ENCODE measurements at places on chromosomes 7 and 10.

GRCh38 chr7:28140979-28141378 is 39.6 kb downstream of the JAZF1 start:
- no peak overlapping the region for H3K4me3 ChIP-seq
- H3K27ac ChIP-seq, result no peak overlapping the region
- H3K36me3 ChIP-seq, result no peaks in the 10 kb centered on the region
- DNase-seq, result no peak

GRCh38 chr7:50409856-50410745 is 40.0 kb downstream of the FIGNL1 start:
- no peak overlapping the region for H3K4me3 ChIP-seq
- peaks cover 1% of the 10 kb centered on the region for H3K36me3 ChIP-seq
- H3K27ac ChIP-seq, result no peak overlapping the region
- no peak for DNase-seq
- H3K27me3 ChIP-seq, result no peaks in the 10 kb centered on the region

DNA sequence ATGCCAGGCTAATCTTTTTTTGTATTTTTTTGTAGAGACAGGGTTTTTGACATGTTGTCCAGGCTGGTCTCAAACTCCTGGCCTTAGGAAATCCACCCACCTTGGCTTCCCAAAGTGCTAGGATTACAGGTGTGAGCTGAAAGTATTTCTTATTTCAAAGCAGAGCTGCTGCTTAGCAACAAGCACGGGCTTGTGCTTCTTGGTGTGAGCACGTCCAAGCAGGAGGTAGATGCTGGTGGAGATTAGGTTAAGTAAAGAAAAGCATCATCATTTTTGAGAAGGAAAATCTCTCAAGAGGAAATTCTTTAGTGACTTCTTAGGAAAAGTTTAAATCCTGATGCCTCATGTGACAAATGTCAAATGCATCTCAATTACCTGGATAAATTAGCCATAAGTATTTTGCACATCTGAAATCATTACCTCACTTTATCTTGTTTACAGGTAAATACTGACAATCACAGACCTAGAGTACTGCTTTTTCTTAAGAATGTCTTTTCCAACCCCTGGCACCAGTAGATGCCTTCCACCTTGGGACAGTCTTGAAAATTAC is 431.8 kb upstream of the FZD8 start:
- no peak overlapping the region for H3K4me3 ChIP-seq
- no peak for DNase-seq
- H3K36me3 ChIP-seq, result no peaks in the 10 kb centered on the region

- H3K27ac ChIP-seq, result no peak overlapping the region
- H3K4me3 ChIP-seq, result no peak overlapping the region
- H3K36me3 ChIP-seq, result no peaks in the 10 kb centered on the region
- DNase-seq, result no peak
Observed at GRCh38 chr7:10910447-10910846, 63.2 kb upstream of the PHF14 start.

DNA sequence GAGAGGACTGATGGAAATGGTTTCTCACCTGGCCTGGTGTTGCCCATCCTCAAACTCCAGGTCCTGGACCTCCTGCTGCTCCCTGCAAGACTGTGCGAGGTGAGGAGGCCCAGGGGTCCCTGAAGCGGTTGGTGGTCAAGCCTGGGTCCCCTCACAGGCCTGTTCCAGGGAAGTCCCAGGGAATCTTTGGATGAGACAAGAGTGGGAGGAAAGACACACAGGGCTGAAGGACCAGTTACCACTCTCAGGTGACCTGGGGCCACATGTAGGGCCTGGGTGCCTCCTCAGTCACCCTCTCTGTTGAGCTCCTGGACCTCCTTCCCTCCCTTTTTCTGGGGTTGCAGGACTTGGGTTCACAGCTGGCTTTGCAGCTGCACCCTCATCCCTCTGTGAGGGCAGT is 42.6 kb upstream of the CXCL12 start:
- H3K27me3 ChIP-seq, result no peaks in the 10 kb centered on the region
- DNase-seq, result no peak
- no peak overlapping the region for H3K27ac ChIP-seq
- no peaks in the 10 kb centered on the region for H3K4me1 ChIP-seq

DNA sequence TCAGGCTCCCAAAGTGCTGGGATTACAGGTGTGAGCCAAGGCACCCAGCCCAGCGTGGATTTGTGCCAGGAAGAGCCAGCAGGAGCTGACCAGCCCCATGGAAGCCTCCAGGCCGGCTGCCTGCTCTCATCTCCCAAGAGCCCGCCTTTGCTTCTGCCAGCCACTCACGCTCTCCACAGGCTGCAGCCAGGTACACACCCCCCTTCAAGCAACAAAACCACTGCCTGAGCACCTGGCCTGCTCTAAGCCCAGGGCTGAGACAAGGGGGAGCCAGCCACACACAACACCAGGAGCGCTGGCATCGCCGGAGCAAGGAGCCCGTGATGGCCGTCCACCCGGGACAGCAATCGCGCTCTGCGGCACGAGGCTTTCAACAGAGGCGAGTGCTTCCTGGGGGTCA is 34.5 kb downstream of the MAD1L1 start:
- H3K27me3 ChIP-seq, result no peaks in the 10 kb centered on the region
- H3K4me3 ChIP-seq, result no peak overlapping the region
- H3K27ac ChIP-seq, result no peak overlapping the region
- no peaks in the 10 kb centered on the region for H3K36me3 ChIP-seq

DNA sequence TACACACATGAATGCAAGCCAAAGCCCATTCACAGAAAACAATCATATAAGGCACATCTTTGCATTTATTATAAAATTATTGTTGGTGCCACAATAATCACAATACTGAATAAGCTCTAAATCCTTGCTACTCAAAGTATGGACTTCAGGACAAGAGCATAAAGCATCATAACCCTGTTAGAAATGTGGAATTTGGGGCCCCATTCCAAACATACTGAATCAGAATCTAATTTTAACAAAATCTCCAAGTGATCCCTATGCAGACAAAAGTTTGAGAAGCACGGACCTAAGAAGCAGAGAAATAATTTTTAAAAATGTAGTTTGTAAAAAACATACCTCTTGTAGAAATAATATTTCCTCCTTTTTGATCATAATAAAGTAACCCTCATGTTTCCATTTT is 199.2 kb downstream of the IMMP2L start:
- DNase-seq, result no peak
- H3K4me3 ChIP-seq, result no peak overlapping the region
- no peaks in the 10 kb centered on the region for H3K4me1 ChIP-seq
- H3K27ac ChIP-seq, result no peak overlapping the region
- no peaks in the 10 kb centered on the region for H3K27me3 ChIP-seq

DNA sequence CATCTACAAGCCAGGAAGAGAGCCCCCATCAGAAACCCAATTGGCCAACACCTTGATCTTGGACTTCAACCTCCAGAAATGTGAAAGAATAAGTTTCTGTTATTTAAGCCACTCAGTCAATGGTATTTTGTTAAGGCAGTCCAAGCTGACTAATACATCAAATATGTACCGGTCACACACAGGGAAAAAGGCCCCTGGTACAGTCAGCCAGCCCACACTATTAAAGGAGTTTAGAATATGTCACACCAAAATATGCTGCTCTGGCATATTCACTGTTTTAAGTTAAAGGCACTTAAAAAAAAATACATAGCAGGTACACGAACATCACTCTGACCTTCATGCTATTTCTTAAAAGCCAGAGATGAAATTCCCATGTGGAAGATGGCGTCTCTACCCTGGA is 15.2 kb upstream of the CDCA7L start:
- H3K4me1 ChIP-seq, result no peaks in the 10 kb centered on the region
- no peak overlapping the region for H3K4me3 ChIP-seq
- no peaks in the 10 kb centered on the region for H3K36me3 ChIP-seq
- H3K27ac ChIP-seq, result no peak overlapping the region
- DNase-seq, result no peak
- H3K27me3 ChIP-seq, result no peaks in the 10 kb centered on the region

GRCh38 chr7:106108991-106109390 is 3.1 kb downstream of the SYPL1 start:
- H3K4me3 ChIP-seq, result no peak overlapping the region
- H3K36me3 ChIP-seq, result no peaks in the 10 kb centered on the region
- H3K27ac ChIP-seq, result no peak overlapping the region

- H3K4me1 ChIP-seq, result peaks cover 45% of the 10 kb centered on the region
- peak; percentile 21 for DNase-seq
- H3K27ac ChIP-seq, result peak overlapping the region; percentile 97
Observed at GRCh38 chr10:63265222-63265617, 132.1 kb downstream of the NRBF2 start.

GRCh38 chr7:96023387-96023786 is 251.0 kb downstream of the DYNC1I1 start:
- no peak for DNase-seq
- H3K36me3 ChIP-seq, result no peaks in the 10 kb centered on the region
- no peak overlapping the region for H3K4me3 ChIP-seq
- no peak overlapping the region for H3K27ac ChIP-seq
- H3K27me3 ChIP-seq, result no peaks in the 10 kb centered on the region

DNA sequence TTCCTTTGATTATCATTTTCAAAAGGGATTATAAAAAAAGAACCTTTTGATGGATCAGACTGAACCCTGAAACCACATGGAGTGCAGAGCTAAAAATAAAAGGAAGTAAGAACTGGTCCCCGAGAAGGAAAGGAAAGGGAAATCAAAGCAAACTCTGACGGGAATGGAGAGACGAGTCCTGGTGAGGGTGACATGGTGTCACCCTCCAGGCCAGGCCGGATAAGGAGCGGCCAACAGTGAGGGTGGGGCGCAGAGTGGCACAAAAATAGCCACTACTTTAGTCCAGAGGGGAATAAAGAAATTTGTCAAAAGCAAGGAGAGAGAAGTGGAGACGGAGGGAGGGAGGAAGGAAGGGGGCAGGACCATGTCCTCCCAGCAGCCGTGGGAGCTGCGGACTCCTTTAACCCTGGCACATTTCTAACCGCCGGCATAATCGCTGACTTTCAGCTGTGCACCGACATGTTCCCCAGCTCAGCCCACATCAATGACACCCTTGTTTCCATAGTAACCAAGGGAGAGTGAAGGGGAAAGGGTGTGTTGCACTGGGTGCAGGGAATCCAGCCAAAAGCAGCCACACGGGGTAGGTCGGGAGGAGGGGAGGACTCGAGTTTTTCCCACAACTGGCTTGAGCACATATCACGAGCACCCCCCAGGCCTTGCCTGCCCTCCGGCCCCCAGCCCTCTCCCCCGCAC is 29.7 kb downstream of the TRIM8 start:
- peak overlapping the region; percentile 25 for H3K27ac ChIP-seq
- peak overlapping the region; percentile 46 for H3K4me3 ChIP-seq
- peak; percentile 54 for DNase-seq
- H3K36me3 ChIP-seq, result no peaks in the 10 kb centered on the region
- H3K4me1 ChIP-seq, result peaks cover 27% of the 10 kb centered on the region

- no peak overlapping the region for H3K4me3 ChIP-seq
- DNase-seq, result no peak
- H3K27me3 ChIP-seq, result no peaks in the 10 kb centered on the region
- H3K36me3 ChIP-seq, result no peaks in the 10 kb centered on the region
Observed at GRCh38 chr10:66218289-66218688, 707.5 kb upstream of the LRRTM3 start.

DNA sequence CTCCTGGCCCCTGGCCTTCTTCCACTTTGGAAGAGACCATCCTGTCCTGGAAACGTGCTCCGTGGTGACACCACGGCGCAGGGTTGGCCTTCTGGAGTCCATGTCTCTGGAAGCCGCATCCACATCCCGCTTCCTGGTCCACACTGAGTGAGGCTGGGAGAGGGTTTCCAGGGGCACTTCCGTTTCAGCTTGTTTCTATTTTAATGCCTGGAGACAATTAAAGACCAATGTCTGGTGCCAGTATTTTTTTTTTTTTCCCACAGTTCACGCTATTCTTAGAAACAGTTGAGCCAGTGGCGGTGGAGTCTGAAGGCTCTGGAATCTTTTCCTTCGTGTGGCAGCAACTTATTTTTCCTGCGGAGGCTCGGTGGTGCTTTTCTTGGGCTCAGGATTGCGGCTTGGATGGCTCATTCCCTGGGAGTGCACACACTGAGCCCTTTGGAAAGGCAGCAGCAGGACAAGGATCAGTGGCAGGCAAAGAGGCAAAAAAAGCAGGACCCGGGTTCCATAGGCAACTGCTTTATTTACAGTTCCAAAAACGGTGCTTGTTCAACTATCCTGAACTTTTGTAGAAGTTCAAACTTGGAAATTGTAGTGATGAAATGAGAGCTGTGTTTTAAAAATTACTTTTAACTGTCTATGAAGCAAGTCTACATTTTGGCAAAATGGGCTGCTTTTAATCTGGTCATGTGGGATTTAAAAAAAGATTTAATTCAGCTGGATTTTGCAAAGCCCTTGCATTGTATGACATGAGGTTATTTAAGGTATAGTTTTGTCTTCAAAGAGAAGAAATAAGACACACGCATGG is 202.8 kb downstream of the BAMBI start:
- H3K27ac ChIP-seq, result no peak overlapping the region
- H3K36me3 ChIP-seq, result no peaks in the 10 kb centered on the region
- DNase-seq, result no peak
- H3K4me1 ChIP-seq, result no peaks in the 10 kb centered on the region
- H3K27me3 ChIP-seq, result no peaks in the 10 kb centered on the region

DNA sequence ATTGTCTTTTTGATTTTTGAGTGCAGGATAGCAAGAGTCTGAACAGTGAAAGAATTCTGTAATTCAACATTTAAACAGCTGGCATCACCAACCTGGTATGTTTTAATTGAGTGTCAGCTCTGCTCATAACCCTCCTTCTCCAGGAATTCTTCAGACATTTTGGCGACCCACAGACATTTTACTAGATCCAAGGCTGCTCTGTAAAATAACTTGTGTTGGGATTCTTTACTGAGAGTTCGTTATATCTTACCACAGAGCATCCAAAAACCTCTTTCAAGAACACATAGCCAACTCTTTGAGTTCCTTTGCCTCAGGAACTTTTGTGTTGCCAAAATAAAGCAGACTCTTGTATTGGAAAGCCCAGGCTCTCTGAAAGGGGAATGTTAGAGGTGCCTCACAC is 27.7 kb upstream of the SORCS3 start:
- no peaks in the 10 kb centered on the region for H3K27me3 ChIP-seq
- H3K27ac ChIP-seq, result no peak overlapping the region
- H3K4me1 ChIP-seq, result no peaks in the 10 kb centered on the region
- no peak for DNase-seq
- H3K36me3 ChIP-seq, result no peaks in the 10 kb centered on the region
- no peak overlapping the region for H3K4me3 ChIP-seq

DNA sequence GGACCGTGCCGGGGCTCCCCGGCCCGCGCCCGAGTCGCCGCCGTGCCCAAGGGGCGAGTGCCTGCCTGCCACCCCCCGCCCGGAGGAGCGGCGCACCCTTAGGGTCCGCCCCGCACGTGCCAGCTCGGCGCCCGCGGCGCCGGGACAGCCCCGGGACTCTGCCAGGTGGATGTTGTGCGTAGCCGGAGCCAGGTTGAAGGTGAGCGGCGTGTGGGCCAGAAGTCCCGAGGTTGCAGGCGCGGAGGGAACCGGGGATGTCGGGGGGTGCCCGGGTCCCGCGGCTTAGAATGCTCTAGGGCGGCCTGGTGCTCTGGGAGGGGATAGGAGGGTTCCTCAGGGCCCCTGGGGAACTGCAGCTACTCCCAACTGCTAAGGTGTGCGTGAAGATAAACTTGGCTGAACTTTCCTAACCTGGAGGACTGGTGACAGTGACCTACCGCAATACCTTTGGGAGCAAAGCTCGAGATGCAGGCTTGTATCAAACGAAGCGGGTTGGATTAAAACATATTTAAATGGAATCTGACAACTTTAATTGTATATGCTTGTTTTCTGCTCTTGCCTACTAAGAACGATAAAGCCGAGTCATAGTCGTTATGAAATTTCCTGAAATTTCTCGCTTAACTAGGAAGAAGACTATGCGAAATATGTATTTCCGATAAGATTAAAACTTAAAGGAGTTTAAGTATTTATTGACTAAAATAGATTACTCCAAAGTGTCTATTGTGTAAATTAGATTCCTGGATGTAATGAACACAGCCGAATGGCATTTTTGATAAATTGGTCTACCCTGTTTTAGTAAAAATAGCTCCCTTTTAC is at the start of gene CUX1:
Gene CUX1, plus strand, starts transcription at position 156 of the 816 bp plus-strand sequence. Its CDS starts 14 bp downstream, at position 170.
- H3K4me1 ChIP-seq, result peaks cover 16% of the 10 kb centered on the region
- DNase-seq, result no peak
- peak within 1 kb of the TSS; percentile 24 for H3K4me3 ChIP-seq
- no peaks in the 10 kb centered on the region for H3K27me3 ChIP-seq
- peak within 1 kb of the TSS; percentile 31 for H3K27ac ChIP-seq

Data from CD8-positive, alpha-beta memory T cell (primary cell).